ENCODE measurements at places on chromosomes 13 and 19.

DNA sequence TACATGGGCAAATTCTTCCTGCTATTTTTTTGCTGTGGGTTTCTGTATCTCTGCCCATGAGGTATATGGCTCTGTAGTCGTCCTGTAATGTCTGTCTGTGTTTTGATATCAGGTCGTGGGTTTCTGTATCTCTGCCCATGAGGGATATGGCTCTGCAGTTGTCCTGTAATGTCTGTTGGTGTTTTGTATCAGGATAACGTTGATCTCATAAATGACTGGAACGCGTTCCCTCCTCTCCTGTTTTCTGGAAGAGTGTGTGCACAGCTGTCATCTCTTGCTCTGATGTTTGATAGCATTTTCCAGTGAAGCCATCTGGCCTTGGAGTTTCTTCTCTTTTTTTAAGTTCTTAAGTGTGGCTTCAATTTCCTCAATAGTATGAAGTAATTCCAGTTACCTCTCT, 57.2 kb downstream of the SOX1 start:
- DNase-seq: no peak

DNA sequence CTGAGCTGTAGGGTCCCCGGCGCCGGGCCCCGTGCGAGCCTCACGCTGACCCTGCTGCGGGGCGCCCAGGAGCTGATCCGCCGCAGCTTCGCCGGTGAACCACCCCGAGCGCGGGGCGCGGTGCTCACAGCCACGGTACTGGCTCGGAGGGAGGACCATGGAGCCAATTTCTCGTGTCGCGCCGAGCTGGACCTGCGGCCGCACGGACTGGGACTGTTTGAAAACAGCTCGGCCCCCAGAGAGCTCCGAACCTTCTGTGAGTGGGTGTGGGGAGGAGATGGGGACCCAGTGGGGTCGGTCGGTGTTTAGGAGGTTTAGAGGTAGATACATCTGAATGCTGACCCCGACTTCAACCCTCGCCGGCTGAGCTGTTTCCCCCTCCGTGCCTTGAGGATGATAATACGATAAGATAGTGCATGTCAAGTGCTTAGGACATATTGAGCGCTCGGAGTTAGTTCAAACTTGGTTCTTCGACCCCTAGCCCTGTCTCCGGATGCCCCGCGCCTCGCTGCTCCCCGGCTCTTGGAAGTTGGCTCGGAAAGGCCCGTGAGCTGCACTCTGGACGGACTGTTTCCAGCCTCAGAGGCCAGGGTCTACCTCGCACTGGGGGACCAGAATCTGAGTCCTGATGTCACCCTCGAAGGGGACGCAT, 1.9 kb downstream of the ICAM5 start:
- DNase-seq: no peak

DNA sequence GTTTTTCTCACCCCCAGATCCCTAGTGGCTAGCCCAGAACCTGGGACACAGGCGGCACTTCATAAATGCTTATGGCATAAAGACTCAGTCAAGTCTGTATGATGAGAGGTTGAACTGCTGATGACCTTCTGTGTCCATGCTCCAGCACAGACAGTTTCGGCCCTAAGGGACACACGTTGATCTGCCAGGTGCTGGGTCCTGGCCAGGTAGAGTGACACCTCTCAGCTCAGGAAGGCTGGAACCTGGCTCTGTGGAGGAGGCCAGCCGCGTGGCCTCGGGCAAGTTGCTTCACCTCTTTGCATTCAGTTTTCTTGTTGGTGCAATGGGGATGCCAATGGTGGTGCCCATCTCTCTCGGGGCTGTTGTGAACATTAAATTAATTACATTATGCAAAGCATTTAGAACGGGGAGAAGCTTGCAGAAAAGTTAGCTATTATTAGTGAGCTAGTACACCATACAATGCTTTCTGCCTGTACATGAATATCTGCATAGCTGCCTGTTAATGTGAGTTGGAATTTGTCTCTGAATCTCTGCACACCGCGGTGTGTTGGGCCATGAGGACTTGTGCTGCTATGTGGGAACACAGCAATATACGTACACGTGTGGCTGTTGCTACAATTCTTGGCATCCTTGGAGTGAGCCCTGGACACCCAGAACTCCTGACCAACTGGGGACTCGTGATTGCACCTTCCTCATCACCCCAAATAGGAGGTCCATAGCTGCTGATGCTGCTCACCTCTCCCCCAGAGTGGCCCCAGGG, 8.4 kb downstream of the GADD45B start:
- DNase-seq: no peak

GRCh38 chr19:29545866-29546582, 20.2 kb downstream of the VSTM2B start:
- DNase-seq: no peak

GRCh38 chr19:9808855-9809824, 9.7 kb downstream of the FBXL12 start:
- DNase-seq: no peak

GRCh38 chr19:2191456-2192310, 27.9 kb downstream of the DOT1L start:
- DNase-seq: no peak

DNA sequence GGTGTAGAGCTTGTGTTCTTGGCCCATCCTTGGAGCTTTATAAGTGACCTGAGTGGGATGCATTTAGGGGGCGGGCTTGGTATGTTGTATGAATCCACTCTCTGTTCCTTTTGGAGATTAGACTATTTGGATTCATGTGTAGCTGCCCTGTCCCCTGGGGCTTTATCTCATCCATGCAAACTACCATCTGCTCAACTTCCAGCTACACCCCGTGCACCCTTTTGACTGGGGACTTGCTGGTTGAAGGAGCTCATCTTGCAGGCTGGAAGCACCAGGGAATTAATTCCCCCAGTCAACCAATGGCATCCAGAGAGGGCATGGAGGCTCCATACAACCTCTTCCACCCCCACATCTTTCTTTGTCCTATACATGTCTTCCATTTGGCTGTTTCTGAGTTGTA, 6.1 kb downstream of the CLEC4M start:
- no peak for DNase-seq

- peak; percentile 47 for DNase-seq
Observed at GRCh38 chr19:18097217-18097992, at the start of gene MAST3. Gene MAST3 (plus strand): TSS chr19:18097778. CDS start chr19:18097793, 15 bp downstream.

DNA sequence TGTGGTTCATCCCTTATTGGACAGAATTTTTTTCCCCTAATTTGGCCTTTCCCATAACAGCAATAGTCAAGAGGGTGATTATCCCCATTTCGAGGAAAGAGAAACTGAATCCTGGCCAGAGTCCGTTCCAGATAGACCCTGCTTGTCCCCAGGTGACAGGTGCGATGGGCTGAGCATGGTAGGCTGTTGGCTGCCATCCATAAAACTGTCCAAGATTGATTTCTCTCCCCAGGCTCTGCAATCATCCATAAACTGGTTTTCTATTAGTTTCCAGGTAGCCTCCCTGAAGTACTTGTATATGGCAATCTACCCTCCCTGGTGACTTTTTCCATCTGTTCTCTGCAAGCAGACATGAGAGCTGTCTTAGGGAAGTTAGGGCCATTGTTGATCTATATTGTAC, 25.4 kb downstream of the SERP2 start:
- DNase-seq: no peak

GRCh38 chr19:7994114-7994513, 11.3 kb downstream of the ELAVL1 start:
- no peak for DNase-seq

GRCh38 chr13:98804336-98804855, 51.9 kb upstream of the SLC15A1 start:
- DNase-seq: no peak
